Effector memory CD4-positive, alpha-beta T cell (primary cell): ENCODE measurements at places on chromosomes 2 and 18.

- DNase-seq = peak; percentile 22
These were observed 17.6 kb downstream of the CDC42EP3 start for GRCh38 chr2:37653805-37654378.

GRCh38 chr18:59514203-59514602, 155.1 kb upstream of the LMAN1 start:
- DNase-seq = no peak

GRCh38 chr2:138752197-138752956, 27.8 kb downstream of the NXPH2 start:
- DNase-seq = no peak

DNA sequence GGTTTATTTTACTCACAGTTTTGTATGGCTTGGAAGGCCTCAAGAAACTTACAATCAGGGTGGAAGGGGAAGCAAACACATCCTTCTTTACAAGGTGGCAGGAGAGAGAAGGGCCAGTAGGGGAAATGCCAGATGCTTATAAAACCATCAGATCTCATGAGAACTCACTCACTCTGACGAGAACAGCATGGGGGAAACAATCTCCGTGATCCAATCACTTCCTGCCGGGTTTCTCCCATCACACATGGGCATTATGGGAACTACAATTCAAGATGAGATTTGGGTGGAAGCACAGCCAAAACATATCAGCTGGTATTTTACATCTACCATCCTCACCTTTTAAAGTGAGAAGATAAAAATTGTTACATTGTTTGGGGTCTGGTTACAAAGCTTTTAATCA, 427.9 kb upstream of the CDH7 start:
- DNase-seq = no peak

GRCh38 chr18:48033790-48034650, 103.6 kb upstream of the SMAD2 start:
- no peak for DNase-seq

GRCh38 chr2:196291873-196292800, 120.8 kb upstream of the STK17B start:
- no peak for DNase-seq

DNA sequence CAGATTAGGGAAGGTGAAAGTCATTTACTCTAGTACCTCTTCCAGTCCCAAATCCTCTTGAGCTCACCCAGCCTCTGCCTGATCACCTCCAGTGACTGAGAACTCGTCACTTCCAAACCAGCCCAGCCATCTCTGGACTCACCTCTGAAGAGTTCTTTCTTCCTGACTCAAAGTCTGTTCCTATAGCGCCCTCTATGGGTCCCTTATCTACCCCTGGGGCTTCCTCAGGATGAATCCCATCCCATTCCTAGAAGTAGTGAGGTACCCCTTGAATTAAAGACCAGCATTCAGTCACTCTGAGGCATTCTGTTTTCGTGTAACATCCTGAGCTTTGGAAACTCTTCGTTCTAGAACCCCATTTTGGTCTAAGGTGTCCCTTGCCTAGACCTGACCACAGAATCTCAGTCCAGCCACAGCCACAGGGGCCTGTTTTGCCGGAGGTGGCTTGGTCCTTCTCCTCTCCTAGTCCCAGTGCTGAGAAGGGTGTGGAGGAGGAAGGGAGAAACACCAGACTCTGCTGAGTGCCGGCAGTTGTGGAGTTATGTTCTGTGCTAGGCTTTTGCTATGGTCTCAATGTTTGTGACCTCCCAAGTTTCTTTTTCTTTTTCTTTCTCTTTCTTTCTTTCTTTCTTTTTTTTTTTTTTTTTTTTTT, 32.7 kb downstream of the SIX3 start:
- DNase-seq = no peak

GRCh38 chr2:219073413-219074129, 12.8 kb upstream of the IHH start:
- DNase-seq = no peak

DNA sequence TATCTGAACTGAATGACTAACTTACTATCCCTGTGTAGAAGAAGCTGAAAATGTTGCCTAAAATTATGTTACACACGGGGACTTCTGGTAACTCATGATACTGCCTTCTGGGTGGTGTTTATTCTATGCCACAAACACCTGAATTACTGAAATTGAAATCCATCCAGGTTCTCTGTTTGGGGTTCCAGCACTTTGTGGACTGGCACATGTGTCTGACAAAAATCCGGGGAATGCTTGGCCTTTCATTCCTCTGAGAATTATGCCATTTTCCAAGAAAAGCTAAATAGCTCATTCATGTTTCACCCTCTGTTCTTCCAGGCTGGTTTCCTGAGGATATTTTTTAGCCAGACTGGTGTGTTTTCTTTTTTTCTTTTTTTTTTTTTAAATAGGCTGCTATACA, 59.5 kb upstream of the POU3F3 start:
- no peak for DNase-seq

DNA sequence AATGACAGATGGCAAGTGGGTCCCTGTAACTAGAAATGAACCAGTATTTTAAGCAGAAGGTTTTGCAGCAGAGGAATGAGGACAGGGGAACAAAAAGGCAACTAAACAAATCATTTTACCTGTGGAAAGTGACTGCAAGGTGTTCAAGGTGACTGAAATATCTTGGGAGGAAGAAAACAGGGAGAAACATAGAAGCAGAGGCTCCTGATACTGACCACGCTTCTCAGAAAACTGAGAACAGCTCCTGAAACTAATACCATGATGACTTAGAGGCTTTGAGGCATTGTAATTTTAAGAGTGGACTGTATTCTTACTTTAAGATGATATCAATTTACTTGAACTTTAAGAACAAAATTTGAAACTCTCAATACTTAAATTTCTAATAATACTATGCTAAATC, at the start of gene DYTN:
Gene DYTN (minus strand): TSS at position 101 of the 400 bp plus-strand sequence. CDS start 117 bp downstream, outside the sequence.
- DNase-seq = no peak

DNA sequence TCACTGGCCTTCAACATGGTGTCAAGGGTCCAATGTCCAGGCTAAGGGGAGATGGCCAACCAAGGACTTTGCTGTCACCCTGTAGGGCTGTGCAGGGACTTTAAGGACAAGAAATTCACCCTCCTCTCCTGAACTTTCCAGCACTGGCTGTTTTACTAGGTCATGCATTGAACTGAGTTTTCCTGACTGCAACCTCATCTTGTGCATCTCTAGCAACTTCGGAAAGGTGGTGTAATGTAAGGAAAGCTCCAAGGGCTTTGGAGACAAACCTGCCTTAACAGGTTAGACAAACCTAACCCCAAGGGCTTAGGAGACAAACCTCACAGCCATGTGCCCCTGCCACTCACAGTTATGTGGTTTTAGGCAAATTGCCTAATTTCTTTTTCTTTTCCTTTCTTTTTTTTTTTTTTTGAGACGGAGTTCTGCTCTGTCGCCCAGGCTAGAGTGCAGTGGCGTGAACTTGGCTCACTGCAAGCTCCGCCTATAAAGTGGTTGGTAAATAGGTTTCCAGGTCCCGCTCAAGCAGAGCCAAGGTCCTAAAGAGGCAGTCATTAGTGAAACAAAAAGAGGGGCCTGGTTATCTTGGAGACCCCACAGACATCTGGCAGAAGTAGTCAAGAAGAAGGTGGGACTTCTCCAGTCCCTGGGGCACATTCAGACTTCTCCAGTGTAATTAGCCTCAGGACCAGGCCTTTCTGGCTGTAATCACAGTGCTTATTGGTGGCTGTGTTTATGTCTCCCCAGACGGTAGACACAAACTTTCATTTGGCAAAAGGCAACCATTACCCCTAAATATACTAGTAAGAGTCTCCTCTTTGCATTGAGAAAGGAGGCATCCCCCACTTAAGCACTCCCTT, 37.6 kb upstream of the PMAIP1 start:
- DNase-seq = no peak

- no peak for DNase-seq
These were observed 9.4 kb upstream of the ADD2 start for GRCh38 chr2:70777450-70777849.
